ENCODE measurements at places on chromosomes 7 and 10. TPM values are rescaled to one million over a fixed set of nuclear protein-coding genes. Genes with fewer than 3 reads are reported as not detected.

LRRTM3 gene
- 30.7 TPM for total RNA-seq

- DNase-seq: no peak
These were observed 648.8 kb downstream of the NXPH1 start for GRCh38 chr7:9082203-9082602.

SEMA3A gene
- total RNA-seq: 46.8 TPM

DNA sequence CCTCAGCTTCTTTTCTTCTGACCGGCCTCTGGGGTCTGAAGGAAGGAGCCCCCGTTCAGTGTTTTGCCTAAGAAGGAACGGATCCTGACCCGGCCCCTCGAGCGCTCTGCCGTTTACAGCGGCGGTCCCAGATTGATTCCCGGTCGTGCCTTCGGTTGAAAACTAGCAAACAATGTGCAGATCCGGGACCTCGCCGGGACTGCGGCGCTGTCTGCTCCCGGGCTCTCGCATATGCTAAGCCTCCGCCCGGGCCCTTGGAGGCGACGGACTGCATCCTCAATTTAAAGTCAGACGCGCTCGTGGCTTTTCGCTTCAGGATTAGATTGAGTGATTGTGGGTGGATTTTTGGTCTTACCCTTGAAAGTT lies 559 bp downstream of the DBF4 start:
- peak; percentile 51 for DNase-seq

AMPH gene
- 17.0 TPM for total RNA-seq

DNA sequence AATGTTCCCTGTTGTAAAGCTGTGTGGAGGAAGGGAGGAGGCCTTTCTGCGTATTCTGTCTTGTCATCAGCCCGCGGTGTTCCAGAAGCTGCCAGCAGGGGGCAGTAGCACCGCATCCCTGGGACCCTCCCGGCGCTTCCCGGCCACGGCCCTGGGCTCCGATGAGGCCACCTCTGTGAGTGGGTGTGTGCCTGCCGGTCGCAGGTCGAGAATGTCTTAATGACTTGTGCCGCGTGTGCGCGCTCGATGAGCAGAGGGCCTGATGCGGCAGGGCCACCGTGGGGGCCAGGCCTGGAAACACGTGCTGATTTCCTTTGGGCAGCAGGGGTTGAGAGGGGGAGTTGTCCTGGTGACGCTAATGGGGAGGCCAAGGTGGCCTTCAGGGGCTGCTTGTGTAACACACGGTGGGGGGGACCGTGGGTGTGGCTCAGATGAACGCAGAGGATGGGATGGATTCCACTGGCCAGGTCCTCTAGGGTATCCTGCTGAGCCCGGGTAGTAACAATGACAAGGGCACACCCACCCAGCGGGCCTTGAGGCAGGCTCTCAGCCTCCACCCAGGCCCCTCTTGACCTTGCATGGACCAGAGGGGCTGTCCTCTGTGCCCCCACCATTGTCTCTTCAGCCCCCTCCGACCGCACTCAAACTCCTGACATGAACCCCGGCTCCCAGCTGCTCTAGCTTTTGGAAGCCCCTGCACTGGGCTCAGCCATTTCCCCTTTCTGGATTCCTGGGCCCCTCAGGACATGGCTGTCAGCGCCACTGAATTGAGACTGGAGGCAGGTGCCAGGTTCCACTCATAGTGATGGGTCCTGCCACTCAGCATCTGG lies 135.9 kb upstream of the PODXL start:
- DNase-seq: peak; percentile 13

AKR1B15 gene
- total RNA-seq: not detected

Measured in occipital lobe (tissue), 3 donors.